ENCODE measurements at places on chromosomes 7 and 10.

- DNase-seq: no peak
Measured at GRCh38 chr10:124602646-124603365, 141.2 kb downstream of the LHPP start.

DNA sequence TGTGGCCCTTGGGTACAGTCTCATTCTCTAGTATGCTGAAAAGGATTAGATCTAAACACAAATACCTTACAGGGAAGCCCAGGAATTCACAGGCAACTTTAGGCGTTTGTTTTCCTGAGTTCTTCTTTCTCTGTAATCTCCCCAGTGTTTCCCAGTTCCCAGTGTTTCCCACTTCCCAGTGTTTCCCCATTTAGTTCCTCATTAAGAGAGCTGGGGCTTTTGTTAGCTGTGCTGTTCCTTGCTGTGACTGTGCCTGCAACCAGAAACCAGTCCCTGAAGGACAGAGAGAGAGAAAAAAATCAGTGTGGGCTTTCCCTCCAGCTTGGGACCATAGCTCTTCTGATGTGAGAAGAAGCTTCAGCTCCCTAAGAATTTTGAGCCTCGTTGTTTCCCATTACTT, 802.9 kb upstream of the COBL start:
- DNase-seq: no peak

GRCh38 chr10:128472196-128472595, 346.0 kb upstream of the MKI67 start:
- DNase-seq: no peak

DNA sequence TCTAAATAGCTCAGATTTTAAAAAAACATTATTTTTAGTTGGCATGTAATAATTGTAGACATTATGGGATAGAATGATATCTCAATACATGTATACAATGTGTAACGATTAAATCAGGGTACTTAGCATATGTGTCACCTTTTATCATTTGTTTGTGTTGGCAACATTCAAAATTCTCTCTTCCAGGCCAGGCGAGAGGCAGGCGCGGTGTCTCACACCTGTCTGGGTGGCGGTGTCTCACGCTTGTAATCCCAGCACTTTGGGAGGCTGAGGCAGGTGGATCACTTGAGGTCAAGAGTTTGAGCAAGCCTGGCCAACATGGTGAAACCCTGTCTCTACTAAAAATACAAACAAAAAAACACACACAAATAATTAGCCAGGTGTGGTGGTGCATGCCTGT, 151.7 kb downstream of the RTKN2 start:
- no peak for DNase-seq

GRCh38 chr10:26214004-26214403, 2.6 kb upstream of the GAD2 start:
- no peak for DNase-seq

GRCh38 chr10:22570733-22571430, 143.5 kb downstream of the PIP4K2A start:
- DNase-seq: no peak

GRCh38 chr10:85542152-85542551, 824.4 kb downstream of the GRID1 start:
- DNase-seq: no peak

GRCh38 chr7:93973134-93973533, 31.0 kb downstream of the BET1 start:
- no peak for DNase-seq

DNA sequence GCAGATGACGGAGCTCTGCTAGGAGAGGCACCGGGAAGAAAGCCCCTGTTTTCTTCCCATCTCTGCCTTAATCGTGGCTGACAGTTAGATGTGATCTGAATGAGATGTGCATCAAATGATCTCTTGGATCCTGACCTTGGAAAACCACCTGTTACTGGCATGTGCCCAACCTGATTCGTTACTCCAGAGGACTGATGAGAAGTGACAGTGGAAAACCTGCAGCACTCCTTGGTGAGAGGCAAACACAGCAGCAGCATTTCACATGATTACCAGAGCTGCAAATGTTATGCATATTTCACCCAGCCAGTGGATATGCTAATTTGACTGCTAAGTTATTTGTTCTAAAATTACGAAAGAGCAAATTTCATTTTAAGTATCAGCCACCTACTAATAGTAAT, 95.3 kb downstream of the PTPRN2 start:
- DNase-seq: no peak

DNA sequence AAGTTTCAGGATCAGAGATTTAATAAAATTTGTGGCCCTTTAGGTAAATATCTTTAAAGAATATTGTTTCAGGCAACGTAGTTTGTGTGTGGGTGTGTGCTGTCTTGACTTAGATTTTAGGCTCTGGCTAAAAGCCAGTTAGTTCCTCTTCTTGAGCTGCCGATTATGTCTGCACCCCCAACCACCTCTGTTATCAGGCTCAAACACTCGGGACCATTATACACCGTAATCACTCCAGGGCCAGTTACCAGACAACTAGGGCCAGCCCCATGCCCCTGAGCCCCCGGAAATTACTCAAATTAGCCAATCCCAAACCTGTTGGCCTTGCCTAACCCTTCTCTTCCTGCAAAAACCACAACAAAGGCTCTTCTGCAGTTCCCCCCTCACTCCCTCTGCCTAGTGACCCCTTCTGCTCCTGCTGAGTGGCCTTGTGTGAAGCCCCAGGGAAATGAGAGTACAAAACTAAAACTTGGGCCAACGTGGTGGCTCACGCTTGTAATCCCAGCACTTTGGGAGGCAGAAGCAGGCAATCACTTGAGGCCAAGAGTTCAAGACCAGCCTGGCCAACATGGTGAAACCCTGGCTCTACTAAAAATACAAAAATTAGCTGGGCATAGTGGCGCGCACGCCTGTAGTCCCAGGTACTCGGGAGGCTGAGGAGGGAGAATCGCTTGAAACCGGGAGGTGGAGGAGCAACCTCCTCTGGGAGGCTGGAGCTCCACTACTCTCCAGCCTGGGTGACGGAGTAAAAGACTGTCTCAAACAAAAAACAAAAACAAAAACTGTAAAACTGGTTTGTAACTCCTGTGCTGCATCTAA, 9.2 kb upstream of the HNRNPF start:
- no peak for DNase-seq

GRCh38 chr7:120609136-120609753, 248.7 kb downstream of the TSPAN12 start:
- DNase-seq: no peak

DNA sequence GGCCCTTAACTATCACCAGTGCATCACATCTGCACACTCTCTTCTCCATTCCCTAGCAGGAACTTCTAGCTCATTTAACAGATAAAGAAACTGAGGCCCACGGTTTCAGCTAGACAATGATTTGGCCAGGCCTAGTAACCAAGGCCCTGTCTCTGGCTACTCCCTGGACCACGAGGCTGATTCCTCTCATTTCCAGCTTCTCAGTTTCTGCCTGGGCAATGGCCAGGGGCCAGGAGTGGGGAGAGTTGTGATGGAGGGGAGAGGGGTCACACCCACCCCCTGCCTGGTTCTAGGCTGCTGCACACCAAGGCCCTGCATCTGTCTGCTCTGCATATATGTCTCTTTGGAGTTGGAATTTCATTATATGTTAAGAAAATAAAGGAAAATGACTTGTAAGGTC, 13.5 kb downstream of the AQP1 start:
- no peak for DNase-seq

- DNase-seq: no peak
Measured at GRCh38 chr10:76444034-76444800, 1012.8 kb downstream of the LRMDA start.

GRCh38 chr7:101319401-101319800, 2.2 kb downstream of the IFT22 start:
- no peak for DNase-seq

DNA sequence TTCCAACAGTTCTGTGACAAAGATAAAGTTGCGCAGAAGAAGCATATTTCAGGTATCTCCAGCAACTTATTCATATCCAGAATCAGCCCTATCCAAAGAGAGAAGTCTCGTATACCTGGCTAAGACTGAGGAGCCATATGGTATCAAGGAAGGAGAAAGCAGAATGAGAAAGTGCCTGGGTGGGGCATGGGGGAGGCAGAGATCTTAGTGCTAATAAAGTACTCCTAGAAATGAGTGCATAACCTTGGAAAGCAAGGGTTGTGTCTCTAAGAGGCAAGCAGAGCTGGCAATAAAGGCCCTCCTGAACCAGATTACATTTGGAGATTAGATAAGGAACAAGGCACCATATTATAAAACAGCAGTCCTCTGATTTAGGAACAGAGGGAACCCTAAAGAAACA, 12.7 kb downstream of the TASOR2 start:
- no peak for DNase-seq

DNA sequence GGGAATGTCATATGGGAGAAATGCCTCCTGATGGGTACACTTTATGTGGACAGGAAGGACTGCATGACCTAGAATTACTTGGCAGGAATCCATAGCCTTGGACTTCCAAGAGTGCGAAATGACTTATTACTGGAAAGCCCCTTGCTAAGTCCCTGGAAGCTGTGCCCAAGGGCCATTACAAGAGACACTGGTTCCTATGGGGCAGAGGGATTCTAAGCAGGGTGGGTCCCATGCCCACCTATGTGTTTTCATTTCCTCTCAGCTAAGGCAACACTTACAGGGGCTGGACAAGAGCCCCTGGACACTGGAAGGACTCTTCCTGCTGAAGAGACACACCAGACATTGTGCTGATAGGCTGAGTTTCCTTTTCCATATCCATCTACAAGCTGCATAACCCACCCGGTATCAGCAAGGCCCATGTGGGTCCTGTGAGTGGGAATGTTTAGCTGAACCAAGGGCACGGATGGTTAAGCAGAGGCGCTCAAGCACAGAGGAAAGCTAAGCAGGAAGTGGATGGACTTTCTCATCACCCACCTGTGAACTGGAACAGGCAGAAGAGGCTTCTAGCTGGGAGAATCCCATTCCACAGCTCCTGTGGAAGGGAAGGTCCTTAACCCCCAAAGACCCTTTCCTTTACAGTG, 56.2 kb downstream of the XPNPEP1 start:
- peak; percentile 49 for DNase-seq

DNA sequence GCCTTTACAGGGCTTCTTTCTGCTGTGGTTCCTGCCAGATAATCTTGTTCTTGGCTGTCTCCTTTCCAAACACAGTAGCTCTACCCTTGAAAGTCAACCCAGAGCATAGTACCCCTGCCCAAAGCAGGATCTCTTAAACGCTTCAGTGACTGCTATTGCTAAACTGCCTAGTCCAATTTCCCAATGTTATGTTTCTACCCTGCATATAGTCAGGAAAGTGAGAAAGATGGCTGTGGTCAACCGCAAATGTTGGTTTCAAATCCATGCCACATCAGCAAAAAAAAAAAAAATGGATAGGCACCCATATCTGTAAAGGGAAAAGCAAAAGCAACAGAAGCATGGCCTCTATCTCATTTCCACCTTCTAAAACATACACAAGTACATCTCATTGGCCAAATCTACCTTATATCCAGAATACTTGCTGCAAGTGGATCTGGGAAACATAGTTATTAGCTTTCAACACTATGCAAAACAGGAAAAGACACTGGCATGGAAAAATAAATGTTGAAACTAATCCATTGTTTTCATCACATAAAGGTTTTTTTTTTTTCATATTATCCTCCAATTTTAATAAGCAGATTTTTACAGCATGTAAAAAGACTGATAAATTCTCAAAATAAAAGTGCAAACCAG, 59.8 kb downstream of the DNAJC1 start:
- DNase-seq: no peak

- peak; percentile 40 for DNase-seq
Measured at GRCh38 chr7:12490107-12490688, 80.3 kb upstream of the SCIN start.

DNA sequence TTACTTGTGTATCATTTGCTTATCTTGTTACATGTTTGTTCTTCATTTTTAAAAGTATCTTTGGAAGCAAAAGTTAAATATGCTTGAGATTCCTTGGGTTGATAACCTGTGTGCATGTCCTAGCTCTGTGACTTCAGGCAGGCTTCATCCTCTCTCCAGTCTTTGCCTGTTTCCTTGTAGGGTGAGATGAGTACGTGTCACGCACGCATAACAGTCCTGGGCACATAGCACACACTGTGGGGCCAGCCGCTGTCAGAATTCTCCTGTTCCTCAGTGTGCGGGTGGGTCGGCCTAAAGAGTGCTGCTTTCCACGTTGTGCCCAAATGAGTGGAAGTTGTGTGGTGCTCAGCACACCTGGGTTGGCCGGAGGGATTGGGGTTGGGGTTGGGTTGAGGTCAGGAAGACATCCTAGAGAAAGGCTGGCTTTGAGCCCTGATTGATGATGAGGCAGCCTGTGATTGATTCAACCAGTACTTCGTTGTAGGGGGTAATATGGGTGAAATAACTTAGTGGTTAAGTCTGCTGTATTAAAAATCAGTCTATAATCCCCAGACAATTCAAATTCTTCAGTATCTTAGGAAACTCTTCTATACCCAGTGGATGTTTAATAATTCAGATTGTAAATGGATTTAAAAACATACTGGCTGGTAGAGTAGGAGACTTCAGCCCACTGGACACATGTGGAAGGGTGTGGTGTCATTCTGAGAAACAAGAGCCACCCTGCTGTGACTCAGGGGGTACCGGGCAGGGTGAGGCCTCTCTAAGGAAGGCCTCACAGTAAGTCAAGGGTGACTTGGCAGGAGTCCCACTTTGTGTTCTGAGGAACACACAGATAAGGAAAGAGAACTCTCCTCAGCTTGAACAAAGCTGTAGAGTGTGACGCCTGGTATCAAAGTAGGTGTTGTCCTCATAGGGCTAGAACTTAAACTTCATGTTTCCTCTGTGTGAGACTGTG, 54.8 kb downstream of the DAGLB start:
- peak; percentile 93 for DNase-seq

- DNase-seq: no peak
Measured at GRCh38 chr7:98511175-98511574, 105.9 kb upstream of the NPTX2 start.

GRCh38 chr7:123126691-123127090, 73.1 kb downstream of the SLC13A1 start:
- no peak for DNase-seq

DNA sequence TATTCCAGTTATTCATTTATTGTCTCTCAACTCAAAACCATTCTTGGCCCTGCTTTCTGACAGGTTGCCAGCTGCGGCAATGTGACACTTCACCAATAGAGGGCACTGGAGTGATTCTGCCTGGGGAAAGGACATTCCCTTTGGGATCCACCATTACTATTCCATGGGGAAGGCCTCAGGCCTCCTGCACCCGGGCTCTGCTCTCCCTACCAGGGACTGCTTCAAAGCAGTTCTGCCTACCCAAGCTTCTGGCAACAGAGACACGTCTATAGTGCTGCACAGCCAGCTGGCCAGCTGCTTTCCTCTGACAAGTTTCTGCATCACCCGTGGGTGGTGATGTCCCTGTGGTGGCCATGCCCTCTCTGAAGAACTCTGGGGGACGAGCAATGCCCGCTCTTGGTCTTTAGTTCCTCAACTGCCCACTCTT, 163.8 kb downstream of the ELMO1 start:
- DNase-seq: peak; percentile 69

GRCh38 chr10:82288461-82288881, 413.5 kb downstream of the NRG3 start:
- DNase-seq: peak; percentile 57

GRCh38 chr10:112955582-112956421, 5.8 kb downstream of the TCF7L2 start:
- DNase-seq: peak; percentile 87
